CD4-positive, CD25-positive, alpha-beta regulatory T cell (primary cell): ENCODE measurements at places on chromosomes 6 and 20. TPM values are rescaled to one million over a fixed set of nuclear protein-coding genes. Genes with fewer than 3 reads are reported as not detected.

Gene SOX18
- not detected for polyA plus RNA-seq

Gene SLC52A3
- polyA plus RNA-seq: not detected

Gene KIAA0408
- not detected for polyA plus RNA-seq

Gene SMIM26
- 210 TPM for polyA plus RNA-seq

Gene C6orf141
- polyA plus RNA-seq: not detected

Gene BCAS4
- polyA plus RNA-seq: 8.5 TPM
